ENCODE measurements at places on chromosomes 16 and 17.

GRCh38 chr17:6470751-6471521 is 26.7 kb downstream of the PIMREG start:
- DNase-seq, result no peak

DNA sequence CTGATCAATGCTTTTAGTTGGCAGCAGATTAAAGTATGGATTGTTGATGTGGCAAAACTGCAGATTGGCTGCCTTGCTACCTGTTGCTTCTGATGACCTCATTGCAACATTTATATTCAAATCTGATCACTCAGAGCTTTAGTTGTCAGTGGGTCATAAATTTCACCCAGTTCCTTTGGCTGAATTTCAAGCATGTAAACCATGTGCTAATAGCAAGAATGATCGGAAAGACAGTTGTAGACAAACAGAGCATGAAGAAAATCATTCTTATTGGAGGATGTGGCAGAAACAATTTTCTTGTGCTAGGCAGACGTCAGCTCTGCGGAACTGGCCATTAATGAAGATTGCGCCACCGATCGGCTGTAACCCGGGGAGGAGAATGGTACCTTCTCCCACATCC is 346.6 kb upstream of the EEF2KMT start:
- DNase-seq, result no peak

- no peak for DNase-seq
Observed at GRCh38 chr16:70808371-70808770, 7.4 kb upstream of the VAC14 start.

GRCh38 chr17:75931062-75931461 is 9.8 kb downstream of the FBF1 start:
- DNase-seq, result no peak

- DNase-seq, result peak; percentile 79
Observed at GRCh38 chr17:42287977-42288802, at the start of gene STAT5A. Gene STAT5A, plus strand, starts transcription at chr17:42288498. Its CDS starts 914 bp downstream, at chr17:42289412.

- no peak for DNase-seq
Observed at GRCh38 chr17:7392696-7393612, 1.4 kb downstream of the PLSCR3 start.

GRCh38 chr16:17802571-17802970 is 331.8 kb upstream of the XYLT1 start:
- no peak for DNase-seq

- peak; percentile 59 for DNase-seq
Observed at GRCh38 chr16:85420501-85421337, 192.4 kb upstream of the GSE1 start.

- no peak for DNase-seq
Observed at GRCh38 chr16:57897053-57897784, 73.7 kb downstream of the CNGB1 start.

DNA sequence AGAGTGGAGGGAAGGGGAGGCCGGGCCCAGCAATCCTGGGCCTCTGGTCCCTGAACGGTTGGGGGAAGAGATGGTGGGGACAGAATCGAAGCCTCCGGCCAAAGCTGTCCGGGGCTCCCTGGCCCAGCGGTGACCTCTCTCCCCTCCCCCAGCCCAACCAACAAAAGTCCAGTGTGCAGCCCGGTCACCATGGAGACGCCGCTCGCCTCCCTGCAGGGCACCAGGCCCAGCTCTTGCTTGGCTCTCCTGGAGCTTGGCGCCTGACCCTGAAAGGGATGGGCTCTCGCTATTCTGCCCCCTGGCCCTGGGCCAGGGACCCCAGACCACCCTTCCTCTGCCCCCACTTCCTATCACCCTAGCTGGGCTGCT is 1.3 kb downstream of the METRN start:
- DNase-seq, result peak; percentile 82

GRCh38 chr16:67395458-67396158 is 2.3 kb upstream of the TPPP3 start:
- DNase-seq, result no peak

DNA sequence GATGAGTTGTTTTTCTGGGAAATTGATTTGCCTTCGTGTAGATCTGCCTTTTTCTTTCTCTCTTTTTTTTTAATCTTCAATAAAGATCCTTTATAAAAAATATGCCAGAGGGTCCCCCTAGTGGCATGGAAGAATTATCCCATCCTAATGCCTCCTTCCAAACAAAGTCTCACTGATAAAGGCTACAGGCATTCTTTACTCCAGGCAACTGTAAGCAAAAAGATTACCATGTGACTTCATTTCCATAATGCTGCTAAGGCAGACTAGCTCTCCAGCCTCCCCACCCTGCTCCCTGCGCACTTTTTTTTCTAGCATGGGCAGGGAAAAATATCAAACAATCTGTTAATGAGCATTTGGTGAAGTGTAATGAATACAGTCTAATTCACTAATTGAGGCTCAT is 220.2 kb upstream of the CDH8 start:
- DNase-seq, result peak; percentile 66

DNA sequence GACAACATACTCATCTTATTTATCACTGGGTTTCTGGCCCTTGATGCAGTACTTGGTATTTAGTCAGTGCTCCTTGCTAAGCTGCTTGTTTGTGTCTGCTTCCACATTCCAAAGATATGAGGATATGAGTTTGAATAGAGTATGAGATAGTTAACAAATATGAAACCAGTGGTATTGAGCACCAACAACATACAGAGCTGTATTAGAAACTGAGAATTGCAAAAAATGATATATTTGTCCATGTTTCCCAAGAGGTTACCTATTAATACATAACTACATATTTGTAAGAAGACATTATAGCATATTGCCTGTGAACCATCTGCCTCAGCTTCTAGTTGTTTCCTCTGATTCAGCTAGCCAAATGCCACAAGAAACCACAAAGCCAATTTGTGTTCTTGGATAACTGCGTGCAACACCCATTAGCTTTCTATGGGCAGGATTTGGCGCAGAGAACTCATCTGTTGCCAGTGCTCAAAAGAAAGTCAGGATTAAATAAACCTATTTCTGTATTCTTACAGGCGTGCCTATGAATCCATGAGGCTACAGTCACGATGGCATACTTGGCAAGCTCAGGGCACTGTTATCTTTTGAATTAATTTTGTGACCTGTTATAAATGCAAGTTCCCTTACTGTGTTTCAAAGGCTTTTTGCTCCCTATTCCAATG is 194.4 kb downstream of the MAP2K6 start:
- no peak for DNase-seq

GRCh38 chr17:67421869-67422273 is 44.8 kb downstream of the PITPNC1 start:
- DNase-seq, result peak; percentile 44

GRCh38 chr17:37399265-37399803 is 7.3 kb downstream of the ACACA start:
- DNase-seq, result no peak

DNA sequence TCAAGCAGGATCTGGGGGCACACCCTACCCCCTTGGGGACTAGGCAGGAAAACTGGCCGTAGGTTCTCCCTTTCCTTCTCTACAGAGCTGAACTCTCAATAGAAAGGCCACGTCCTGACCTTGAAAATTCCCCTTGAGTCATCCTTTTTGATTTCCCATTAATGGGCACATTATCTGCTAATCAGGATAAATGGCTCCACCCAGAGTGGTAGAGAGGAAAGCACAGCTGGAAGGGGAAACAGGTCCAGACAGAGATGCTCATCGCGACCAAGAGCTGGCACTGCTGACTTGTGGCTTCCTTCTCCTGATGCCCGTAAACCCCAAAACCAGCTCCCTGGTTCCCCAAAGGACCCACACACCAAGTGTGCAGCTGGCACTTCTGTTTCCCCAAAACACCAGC is 206.5 kb upstream of the CDH5 start:
- DNase-seq, result no peak

DNA sequence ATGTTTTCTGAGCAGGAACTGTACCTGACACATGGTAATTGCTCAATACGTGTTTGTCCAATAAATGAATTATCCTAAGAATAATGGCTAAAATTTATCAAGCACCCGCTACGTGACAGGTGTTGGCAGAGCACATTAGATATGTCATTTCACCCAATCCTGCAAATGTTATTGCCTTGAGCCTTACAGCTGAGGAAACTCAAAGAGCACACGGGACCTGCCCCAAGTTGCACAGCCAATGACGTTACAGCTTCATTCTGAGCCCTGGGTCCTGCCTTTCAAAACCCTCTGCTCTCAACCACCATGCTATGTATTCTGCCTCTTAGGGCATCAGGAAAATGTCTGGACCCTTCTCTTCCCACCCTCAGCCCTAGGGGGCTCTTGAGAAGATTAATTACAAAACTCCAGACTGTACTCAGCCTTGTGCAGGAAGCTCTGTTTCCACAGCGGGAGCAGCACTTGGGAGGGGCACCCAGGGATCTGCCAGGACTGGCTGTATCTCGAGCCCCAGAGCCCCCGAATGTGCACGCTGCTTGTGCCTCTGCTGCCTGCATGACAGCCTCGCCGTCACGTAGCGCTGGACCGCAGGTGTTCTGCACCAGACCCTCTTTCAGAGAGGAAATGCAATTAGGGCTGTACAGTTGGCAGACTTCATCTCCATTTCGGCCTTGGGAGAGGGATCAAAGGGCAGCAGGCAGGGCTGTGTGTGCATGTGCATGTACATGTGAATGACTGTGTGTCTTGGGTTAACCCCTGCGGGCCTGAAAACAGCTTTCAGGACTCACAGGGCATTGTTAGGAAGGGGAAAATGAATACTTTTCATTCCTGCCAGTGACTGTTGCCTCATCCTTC is 71.6 kb downstream of the GPR139 start:
- DNase-seq, result no peak

GRCh38 chr16:88130016-88130415 is 178.8 kb downstream of the BANP start:
- DNase-seq, result no peak

DNA sequence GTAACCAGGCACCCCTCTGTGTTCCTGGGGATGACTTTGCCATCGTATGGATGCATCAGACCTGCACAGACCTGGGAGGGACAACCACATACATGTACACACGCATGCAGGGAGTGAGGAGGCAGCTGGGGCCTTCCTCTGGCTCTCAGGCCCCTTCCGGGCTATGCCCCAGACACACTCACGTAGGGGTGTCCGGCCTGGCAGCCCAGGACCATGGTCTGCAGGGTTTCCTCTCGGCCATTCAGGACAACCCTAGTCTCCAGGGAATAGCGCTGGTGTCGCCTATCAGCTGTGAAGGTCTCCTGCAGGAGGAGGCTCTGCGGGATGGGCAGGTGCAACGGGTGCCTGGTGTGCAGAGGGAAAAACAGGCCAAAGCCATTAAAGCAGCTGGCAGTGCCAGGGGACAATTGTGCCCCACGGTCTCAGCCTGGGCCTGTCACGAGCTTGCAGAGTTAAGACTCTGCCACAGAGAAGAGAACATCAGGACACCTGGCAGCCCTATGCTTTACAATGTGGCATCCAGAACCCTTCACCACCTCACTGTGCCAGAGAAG is 101.4 kb downstream of the RMI2 start:
- no peak for DNase-seq

- DNase-seq, result no peak
Observed at GRCh38 chr16:1398826-1399581, 15.5 kb downstream of the UNKL start.

GRCh38 chr16:28110074-28110473 is 46.6 kb upstream of the GSG1L start:
- no peak for DNase-seq

GRCh38 chr17:60345233-60345632 is 46.7 kb downstream of the USP32 start:
- DNase-seq, result no peak

DNA sequence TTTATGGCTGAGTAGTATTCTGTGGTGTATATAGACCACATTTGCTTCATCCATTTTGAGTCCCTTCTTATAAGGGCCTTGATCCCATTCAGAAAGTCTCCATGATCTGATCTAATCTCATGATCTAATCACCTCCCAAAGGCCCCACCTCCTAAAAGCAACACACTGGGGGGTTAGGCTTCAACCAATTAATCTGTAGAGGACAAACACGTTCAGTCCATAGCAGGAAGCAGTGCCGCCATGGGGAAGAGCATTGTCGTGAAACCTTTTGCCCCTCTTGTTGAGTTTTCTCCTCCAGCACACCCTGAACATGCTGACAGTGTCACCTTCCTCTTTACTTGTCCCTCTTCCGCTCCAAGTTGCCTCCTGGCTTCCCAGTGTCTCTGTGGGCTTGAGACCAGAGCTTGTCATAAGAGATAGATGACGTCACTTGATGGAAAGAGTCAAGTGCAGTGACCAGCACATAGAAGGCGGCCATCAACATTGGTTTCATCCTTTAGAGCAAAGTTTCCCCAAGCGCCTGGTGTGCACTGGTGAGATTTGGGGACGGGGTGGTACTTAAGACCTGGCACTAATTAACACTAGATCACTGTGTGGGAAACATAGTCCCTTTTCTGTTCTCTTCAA is 74.1 kb downstream of the PRKCB start:
- DNase-seq, result no peak
